ENCODE measurements at places on chromosomes 3 and 15.

GRCh38 chr3:134552784-134553183 lies 66.9 kb downstream of the CEP63 start:
- H3K4me1 ChIP-seq, result no peaks in the 10 kb centered on the region
- no peak for DNase-seq
- no peak overlapping the region for H3K4me3 ChIP-seq
- no peak overlapping the region for H3K27ac ChIP-seq
- H3K36me3 ChIP-seq, result peaks cover 4% of the 10 kb centered on the region

GRCh38 chr3:15360788-15361493 lies 28.6 kb upstream of the SH3BP5 start:
- H3K4me1 ChIP-seq, result peaks cover 14% of the 10 kb centered on the region
- H3K27ac ChIP-seq, result no peak overlapping the region
- no peak for DNase-seq
- H3K4me3 ChIP-seq, result no peak overlapping the region

- no peaks in the 10 kb centered on the region for H3K27me3 ChIP-seq
- no peak overlapping the region for H3K4me3 ChIP-seq
- no peak for DNase-seq
- no peak overlapping the region for H3K27ac ChIP-seq
- H3K4me1 ChIP-seq, result no peaks in the 10 kb centered on the region
- H3K36me3 ChIP-seq, result no peaks in the 10 kb centered on the region
Measured at GRCh38 chr15:98968576-98968975, 39.0 kb downstream of the PGPEP1L start.

DNA sequence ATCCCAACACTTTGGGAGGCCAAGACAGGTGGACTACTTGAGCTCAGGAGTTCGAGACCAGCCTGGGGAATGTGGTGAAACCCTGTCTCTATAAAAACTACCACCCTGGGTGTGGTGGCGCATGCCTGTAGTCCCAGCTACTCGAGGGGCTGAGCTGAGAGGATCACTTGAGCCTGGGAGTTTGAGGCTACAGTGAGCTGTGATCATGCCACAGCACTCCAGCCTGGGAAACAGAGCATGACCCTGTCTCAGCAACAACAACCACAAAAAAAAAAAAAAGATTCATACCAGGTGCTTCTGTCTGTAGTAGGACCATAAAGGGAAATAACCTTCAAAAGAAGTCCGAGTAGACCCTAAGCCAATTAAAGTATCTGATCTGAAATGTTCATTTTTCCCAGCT lies 94.5 kb downstream of the SERPINI1 start:
- no peak for DNase-seq
- peaks cover 5% of the 10 kb centered on the region for H3K27me3 ChIP-seq
- no peak overlapping the region for H3K27ac ChIP-seq
- H3K4me1 ChIP-seq, result no peaks in the 10 kb centered on the region

GRCh38 chr15:32965897-32966296 lies 228.6 kb downstream of the FMN1 start:
- H3K27ac ChIP-seq, result no peak overlapping the region
- no peaks in the 10 kb centered on the region for H3K36me3 ChIP-seq
- H3K4me3 ChIP-seq, result no peak overlapping the region
- no peaks in the 10 kb centered on the region for H3K4me1 ChIP-seq
- H3K27me3 ChIP-seq, result peaks cover 28% of the 10 kb centered on the region
